Adrenal gland (tissue), 19 donors: ENCODE measurements at places on chromosomes 6 and 20. TPM values are rescaled to one million over a fixed set of nuclear protein-coding genes. Genes with fewer than 3 reads are reported as not detected.

WDR27 gene
- polyA plus RNA-seq = 46.6 TPM

KIF25 gene
- 0.44 TPM for polyA plus RNA-seq

TSPO2 gene
- not detected for polyA plus RNA-seq

GNAS-AS1 gene
- 0.10 TPM for polyA plus RNA-seq

UQCC2 gene
- polyA plus RNA-seq = 168 TPM

CBLN4 gene
- polyA plus RNA-seq = 5.2 TPM

SMOC2 gene
- polyA plus RNA-seq = 10.5 TPM

IP6K3 gene
- polyA plus RNA-seq = 0.71 TPM

RFX6 gene
- polyA plus RNA-seq = 2.2 TPM

PRR18 gene
- not detected for polyA plus RNA-seq

ALDH5A1 gene
- polyA plus RNA-seq = 14.2 TPM

ACTL10 gene
- polyA plus RNA-seq = 0.48 TPM

TSHZ2 gene
- 29.9 TPM for polyA plus RNA-seq

SLC32A1 gene
- polyA plus RNA-seq = not detected

DDX43 gene
- 0.44 TPM for polyA plus RNA-seq

SLC22A16 gene
- not detected for polyA plus RNA-seq

BACH2 gene
- polyA plus RNA-seq = 0.08 TPM

VPS52 gene
- 115 TPM for polyA plus RNA-seq

UBR2 gene
- 15.2 TPM for polyA plus RNA-seq

SYTL3 gene
- 1.7 TPM for polyA plus RNA-seq

PSORS1C2 gene
- polyA plus RNA-seq = not detected

SEC23B gene
- 7.1 TPM for polyA plus RNA-seq

TMEM244 gene
- not detected for polyA plus RNA-seq

TNNC2 gene
- 4.3 TPM for polyA plus RNA-seq

DDRGK1 gene
- polyA plus RNA-seq = 113 TPM

COL11A2 gene
- 7.2 TPM for polyA plus RNA-seq

RIN2 gene
- 15.2 TPM for polyA plus RNA-seq

CGAS gene
- polyA plus RNA-seq = 1.0 TPM

SEL1L2 gene
- not detected for polyA plus RNA-seq

ZC2HC1B gene
- 0.32 TPM for polyA plus RNA-seq

COL21A1 gene
- 1.3 TPM for polyA plus RNA-seq

FOXS1 gene
- 0.22 TPM for polyA plus RNA-seq

PREX1 gene
- polyA plus RNA-seq = 22.0 TPM

PACRG gene
- 1.3 TPM for polyA plus RNA-seq

C20orf96 gene
- 7.6 TPM for polyA plus RNA-seq

OVOL2 gene
- polyA plus RNA-seq = not detected

PDE10A gene
- polyA plus RNA-seq = 86.5 TPM

CEP162 gene
- polyA plus RNA-seq = 7.0 TPM

CCN6 gene
- polyA plus RNA-seq = not detected

ELOVL4 gene
- 2.1 TPM for polyA plus RNA-seq

GRM1 gene
- 0.04 TPM for polyA plus RNA-seq

ESR1 gene
- 1.1 TPM for polyA plus RNA-seq

PLN gene
- 8.8 TPM for polyA plus RNA-seq

HLA-DOB gene
- polyA plus RNA-seq = 0.99 TPM

CAP2 gene
- polyA plus RNA-seq = 8.6 TPM

SPATA25 gene
- 3.5 TPM for polyA plus RNA-seq

SNX21 gene
- polyA plus RNA-seq = 43.9 TPM

SLC35A1 gene
- 41.0 TPM for polyA plus RNA-seq

MUC21 gene
- polyA plus RNA-seq = not detected

DTNBP1 gene
- polyA plus RNA-seq = 10.8 TPM

DNMT3B gene
- 0.44 TPM for polyA plus RNA-seq

SPAG4 gene
- 15.4 TPM for polyA plus RNA-seq

BFSP1 gene
- polyA plus RNA-seq = 1.9 TPM
